NCI-H748 treated with DMSO at 0.1 percent for 48 hours (cell line): ENCODE measurements at places on chromosomes 1 and 21.

DNA sequence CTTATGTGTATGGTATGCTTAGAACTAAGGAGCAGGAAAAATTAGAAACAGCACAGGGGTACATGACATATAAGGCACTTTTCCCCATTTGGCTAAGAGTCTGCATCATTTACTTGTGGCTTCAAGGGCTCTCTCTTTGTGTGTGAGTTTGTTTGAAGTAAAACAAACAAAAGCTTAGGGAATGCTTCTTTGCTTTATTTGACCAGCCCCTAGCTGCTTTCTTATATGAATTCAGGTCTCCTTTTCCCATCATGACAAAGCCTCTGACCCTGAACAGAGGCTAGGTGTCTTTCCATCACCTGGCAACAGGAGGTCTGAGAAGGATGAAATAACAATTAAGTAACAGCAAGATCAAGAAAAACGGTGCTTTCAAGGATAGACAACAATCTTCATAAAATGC lies 643.8 kb upstream of the ADGRL2 start:
- DNase-seq, result no peak

GRCh38 chr1:31373056-31373896 lies at the start of gene FABP3:
Gene FABP3, minus strand, starts transcription at chr1:31373076. Its CDS starts 62 bp downstream, at chr1:31373014.
- no peak for DNase-seq

GRCh38 chr1:37255868-37256267 lies 218.5 kb upstream of the ZC3H12A start:
- DNase-seq, result no peak

- no peak for DNase-seq
Measured at GRCh38 chr1:28280501-28280900, 21.2 kb downstream of the SESN2 start.

- DNase-seq, result no peak
Measured at GRCh38 chr1:215476541-215476940, 90.6 kb upstream of the KCTD3 start.

DNA sequence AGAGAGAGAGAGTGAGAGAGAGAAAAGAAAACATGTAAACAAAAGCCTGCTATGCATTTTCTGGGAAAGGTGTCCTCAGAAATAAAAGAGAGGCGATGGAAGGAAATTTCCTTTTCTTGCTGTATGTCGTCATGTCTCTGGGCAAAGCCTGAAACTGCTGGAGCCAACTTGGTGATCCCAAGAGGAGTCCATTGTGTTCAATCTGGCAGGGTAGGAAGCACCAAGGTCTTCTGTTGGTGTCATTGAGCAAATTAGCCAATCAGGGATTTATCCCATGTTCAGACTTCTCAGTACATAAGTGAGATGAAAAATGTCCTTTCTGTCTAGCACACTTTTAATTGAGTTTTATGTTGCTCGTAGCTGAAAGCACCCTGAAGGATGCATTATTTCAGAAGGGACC lies 260.0 kb upstream of the KAZN start:
- DNase-seq, result no peak

DNA sequence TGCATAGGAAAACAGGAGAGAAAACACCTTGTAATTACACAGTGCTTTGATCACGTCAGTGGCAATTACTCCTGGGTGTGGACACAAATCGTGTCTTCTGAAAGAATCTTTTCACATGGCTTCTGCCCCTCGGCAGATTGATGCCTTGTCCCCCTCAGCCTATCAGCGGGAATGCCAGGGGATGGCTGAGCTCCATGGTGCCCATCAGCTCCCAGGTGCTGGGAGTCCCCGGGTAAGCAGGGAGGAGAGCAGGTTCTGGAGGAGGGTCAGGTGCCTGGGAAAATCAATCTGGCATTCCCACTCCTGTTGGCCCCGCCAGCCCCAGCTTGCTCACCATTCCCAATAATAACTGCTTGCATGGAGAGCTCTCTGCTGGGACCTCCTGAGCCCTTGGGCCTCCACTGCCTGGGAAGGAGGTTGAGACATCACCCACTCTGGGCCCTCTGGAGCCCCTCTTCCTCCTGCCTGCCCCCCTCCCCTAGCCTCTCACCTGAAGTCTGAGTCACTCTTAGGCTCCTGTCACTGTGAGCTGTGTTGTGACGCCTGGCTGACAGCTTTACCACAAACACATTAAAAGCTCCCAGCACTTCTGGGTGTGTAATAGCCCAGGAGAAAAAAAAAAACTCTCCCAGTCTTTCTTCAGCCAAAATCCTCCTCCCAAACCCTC lies 4.9 kb downstream of the CAMK2N1 start:
- DNase-seq, result peak; percentile 31

- DNase-seq, result no peak
Measured at GRCh38 chr1:208885060-208885459, 640.9 kb upstream of the PLXNA2 start.

DNA sequence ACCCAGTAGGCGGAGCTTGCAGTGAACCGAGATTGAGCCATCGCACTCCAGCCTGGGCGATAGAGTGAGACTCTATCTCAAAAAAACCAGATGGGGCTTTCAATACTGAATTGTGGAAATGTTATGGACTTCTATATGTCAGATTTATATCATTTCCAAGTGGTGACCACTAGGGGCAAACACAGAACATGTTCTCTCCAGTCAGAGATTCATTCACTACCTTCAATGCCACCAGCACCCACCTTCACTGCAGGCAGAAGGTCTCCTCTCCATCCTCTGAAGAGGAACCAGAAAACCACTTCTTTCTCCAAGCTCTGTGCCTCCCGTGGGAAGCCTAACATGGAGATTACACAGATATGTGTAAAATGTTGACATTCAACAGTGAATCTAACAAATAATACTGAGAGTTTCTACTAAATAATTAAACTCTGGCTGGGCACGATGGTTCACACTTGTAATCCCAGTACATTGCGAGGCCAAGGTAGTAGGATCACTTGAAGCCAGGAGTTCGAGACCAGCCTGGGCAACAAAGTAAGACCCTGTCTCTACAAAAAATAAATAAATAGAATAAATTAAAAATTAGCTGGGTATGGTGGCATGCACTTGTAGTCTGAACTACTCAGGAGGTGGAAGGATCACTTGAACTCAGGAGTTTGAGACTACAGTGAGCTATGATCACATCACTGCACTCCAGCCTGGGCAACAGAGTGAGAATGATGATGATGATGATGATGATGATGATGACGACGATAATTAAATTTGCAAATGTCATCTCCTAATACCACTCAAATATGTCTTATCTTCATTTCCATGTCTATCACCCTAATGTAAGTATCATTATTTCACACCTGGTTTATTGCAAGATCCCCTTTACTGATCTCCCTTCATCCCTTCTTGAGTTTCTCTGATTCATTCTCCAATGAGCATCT lies 151.1 kb downstream of the ZNF281 start:
- no peak for DNase-seq

- DNase-seq, result no peak
Measured at GRCh38 chr1:14261395-14261794, 337.1 kb upstream of the KAZN start.

DNA sequence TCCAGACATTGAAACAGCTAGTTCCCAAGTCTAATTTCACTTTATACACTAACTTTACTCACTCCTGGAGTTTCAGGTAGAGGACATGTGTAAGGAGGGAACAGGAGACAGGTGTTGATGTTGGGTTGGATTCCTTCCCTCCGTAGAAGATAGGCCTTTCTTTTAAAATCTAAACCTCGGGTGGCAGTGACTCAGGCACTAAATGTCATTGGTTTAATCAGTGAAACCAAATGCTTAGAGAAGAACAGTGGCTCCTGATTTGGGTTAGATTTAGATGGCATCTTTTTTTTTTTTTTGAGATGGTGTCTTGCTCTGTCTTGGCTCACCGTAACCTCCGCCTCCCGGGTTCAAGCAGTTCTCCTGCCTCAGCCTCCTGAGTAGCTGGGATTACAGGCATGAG lies 7.2 kb downstream of the CAP1 start:
- DNase-seq, result no peak

DNA sequence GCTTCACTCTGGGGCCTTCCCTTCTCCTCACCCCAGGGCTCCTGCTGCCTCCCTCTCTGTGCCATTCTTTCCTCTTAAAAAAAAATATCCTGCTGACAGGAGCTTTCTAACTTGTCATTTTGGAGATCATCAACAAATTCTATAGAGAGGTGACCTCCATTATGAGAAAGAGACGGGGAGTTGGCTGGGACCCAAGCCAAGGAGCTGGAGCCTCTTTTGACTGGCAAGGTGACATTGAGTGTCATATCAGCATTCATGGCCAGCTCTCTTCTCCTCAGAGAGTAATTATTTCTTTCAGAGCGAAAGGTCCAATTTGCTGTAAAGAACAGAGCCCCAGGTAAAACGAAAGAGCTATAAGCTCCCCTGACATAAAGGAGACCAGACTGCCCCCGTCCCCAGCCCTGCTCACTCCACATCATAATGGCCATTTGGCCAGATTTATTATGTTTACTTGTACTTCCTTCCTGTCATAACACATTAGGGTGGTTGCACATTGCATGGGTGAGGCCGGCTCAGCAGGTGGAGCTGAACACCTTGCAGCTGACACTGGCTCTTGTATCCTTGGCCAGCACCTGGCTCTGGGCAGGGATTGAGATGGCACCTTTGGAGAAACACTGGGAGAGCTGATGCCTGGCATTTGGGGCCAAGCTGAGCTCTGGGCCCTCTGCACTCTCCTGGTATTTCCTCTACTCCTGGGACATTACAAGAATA lies 404.0 kb upstream of the VAMP3 start:
- peak; percentile 79 for DNase-seq

GRCh38 chr1:85153149-85153891 lies 47.5 kb downstream of the SYDE2 start:
- no peak for DNase-seq

DNA sequence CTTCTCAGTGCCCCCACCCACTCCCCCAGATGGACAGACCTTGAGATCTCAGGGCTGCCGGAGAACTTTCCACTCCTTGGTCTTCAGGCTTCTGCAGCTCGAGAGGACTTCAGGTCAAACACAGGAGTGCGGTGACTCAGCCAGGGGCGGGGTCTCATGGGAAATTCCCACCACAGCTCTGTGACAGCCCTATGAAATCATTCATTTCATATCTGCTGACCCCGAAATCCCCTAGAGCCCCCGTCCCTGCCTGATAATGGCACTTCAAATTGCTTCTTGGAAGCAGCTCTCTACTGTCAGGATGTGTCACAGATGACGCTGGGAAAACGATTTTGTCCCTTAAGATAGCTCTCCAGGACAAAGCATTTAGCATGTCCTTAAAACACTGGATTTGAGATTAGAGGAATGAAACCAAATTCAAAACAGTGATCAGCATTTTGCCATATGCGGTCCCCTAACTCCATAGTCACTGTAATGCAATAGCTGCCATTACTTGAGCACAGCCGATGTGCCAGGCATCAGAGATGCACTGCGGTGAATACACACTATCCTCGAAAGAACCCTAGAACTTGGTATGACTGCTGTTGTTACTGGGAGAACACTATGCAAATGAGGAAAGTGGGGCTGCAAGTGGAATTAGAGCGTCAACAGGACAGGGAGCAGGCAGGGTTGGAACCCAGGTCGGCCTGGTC lies at the start of gene TNFRSF9:
TNFRSF9 (minus strand) TSS at position 95 of the 692 bp plus-strand sequence. CDS start 845 bp downstream, outside the sequence.
- no peak for DNase-seq

- no peak for DNase-seq
Measured at GRCh38 chr1:22579541-22580155, 16.4 kb downstream of the EPHA8 start.

GRCh38 chr1:213457733-213458132 lies 406.7 kb downstream of the RPS6KC1 start:
- DNase-seq, result no peak

- DNase-seq, result no peak
Measured at GRCh38 chr1:63547621-63548294, 24.4 kb downstream of the EFCAB7 start.

- no peak for DNase-seq
Measured at GRCh38 chr1:43466403-43466802, 12.7 kb upstream of the HYI start.

GRCh38 chr1:78843546-78843945 lies 163.0 kb downstream of the ADGRL4 start:
- no peak for DNase-seq

DNA sequence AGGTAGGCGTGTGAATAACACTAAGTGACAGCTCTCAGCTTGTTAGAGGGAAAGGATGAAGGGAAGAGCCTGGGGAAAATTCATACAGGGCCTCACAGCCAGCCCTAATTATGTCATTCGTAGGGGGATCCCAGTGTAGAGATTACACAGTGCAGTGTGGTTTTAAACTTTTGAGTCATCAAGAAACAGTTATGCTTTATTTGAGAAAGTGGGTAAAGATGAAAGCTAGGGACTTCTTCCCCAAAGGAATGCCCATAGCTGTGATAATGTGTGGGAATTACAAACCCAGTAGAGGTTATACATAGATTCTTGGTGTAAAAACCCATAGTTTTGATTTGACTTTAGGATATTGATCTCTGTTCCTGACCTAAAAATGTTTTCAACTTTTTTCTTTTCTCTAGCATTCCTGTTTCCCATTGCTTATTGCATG lies 1.9 kb downstream of the TTF2 start:
- DNase-seq, result no peak

GRCh38 chr1:27135541-27136235 lies 19.2 kb downstream of the SLC9A1 start:
- DNase-seq, result no peak

DNA sequence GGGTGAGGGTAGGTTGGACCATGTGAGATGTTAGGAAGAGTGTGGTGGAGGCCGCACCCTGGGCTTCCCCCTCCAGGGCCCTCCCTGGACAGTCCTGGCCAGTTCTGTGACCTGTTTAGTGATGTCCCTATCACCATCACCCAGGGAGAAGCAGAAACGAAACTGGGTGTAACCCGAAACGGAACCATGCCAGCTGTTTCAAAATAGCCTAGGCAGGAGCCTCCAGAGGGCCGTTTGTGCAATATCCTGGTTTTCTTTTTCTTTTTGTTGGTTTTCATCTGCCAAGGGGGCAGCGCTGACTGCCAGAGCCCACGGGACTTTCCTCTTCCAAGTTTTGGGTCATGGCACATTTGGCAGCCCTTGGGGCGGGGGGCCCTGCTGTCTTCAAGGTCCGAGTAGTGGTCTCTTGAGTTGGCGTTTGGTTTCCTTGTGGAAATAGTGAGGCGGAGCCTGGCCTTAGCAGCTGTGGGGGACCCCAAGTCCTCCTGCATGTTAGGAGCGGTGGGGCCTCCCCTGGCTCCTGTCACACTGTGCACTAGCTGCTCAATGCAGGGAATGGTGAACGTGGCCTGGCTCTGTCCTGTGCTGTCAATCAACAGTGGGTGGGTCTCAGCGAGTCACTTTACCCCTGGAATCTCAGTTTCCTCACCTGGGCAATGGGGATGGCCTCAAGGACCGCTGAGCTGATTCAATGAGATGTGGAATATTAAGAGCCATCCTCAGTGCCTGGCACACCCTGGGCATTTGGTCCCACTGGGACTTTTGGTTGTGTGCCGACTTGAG lies 90.7 kb downstream of the ARHGEF10L start:
- no peak for DNase-seq

- DNase-seq, result peak; percentile 38
Measured at GRCh38 chr1:101846820-101847219, 149.9 kb downstream of the OLFM3 start.

DNA sequence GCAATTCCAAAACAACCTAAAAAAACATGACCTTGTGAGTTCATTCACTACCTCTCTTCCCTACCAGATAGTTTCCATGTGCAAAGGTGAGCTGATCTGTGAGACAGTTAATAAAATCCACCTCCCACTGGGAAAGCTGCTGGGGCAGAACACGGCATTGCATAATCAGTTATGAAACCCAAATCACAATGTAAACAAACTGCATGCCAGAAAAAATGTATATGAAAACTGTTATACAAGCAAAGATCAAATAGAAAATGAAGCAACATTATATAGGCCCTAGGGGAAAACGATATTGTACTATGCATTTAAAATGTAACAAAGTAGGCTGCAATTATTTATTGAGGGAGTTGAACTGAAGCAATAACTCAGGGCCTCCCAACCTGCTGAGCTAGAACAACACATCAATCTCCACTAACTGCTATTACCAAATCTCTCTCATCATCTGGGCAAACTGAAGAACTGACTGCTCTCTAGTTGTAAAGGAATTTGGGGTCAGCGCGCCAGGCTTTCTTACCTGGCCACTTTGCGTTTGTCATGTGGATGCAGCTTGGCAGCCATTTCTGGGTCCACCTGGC lies 31.0 kb downstream of the TRIT1 start:
- DNase-seq, result peak; percentile 98
